Stimulated activated CD4-positive, alpha-beta T cell treated with anti-CD3 and anti-CD28 coated beads, TNF-alpha, amount 100 ng/mL, for 1 hour (primary cell): ENCODE measurements at places on chromosomes 16 and 17.

GRCh38 chr16:7849841-7850240, 517.2 kb downstream of the RBFOX1 start:
- DNase-seq, result no peak

DNA sequence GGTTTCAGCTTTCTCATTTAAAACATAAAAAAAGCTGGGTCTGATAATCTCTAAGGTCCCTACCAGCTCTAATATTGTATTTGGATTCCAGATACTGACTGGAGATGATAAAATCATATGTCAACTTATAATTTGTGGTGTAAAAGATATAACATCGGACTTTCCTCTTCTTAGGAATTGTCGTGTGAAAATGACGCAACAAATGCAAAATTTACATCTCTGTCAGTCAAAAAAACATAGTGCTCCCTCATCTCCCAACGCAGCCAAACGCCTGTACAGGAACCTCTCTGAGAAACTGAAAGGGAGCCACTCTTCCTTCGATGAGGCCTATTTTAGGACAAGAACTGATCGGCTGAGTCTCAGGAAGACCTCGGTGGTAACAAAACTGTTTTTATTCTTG, 197.3 kb downstream of the ANKFN1 start:
- DNase-seq, result no peak

GRCh38 chr16:60905811-60906210, 1130.4 kb downstream of the CDH8 start:
- no peak for DNase-seq

DNA sequence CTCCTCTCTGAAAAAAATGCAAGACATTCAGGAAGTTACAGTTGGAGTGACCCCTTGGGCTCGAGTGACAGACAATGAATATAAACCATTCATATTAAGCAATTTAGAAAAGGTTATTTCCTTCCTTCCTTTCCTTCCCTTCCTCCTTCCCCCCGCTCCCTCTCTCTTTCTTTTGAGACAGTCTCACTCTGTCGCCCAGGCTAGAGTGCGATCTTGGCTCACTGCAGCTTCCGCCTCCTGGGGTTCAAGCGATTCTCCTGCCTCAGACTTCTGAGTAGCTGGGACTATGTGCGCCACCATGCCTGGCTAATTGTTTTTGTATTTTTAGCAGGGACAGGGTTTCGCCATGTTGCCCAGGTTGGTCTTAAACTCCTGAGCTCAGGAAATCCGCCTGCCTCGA, 13.2 kb downstream of the PSMD12 start:
- no peak for DNase-seq

GRCh38 chr16:11978080-11978479, 1.5 kb downstream of the SNX29 start:
- no peak for DNase-seq

DNA sequence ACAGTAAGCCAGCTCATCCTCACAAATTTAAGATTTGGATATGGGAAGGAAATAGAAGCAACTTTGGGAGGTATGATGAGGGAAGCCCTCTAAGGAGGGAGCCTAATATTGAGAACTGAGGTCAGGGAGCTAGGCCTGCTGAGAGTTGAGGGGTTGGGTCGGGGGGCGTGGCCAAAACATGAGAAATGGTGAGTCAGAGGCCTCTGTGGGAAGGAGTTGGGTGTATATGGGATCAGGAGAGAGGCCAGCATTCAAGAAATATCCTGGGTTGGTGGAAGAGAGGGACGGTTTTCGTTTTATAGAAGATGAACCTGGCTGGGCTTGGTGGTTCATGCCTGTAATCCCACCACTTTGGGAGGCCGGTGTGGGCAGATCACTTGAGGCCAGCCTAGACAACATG, 48.4 kb downstream of the CLEC16A start:
- DNase-seq, result no peak

- DNase-seq, result no peak
These were observed 162.0 kb upstream of the RPH3AL start for GRCh38 chr17:514584-514983.

DNA sequence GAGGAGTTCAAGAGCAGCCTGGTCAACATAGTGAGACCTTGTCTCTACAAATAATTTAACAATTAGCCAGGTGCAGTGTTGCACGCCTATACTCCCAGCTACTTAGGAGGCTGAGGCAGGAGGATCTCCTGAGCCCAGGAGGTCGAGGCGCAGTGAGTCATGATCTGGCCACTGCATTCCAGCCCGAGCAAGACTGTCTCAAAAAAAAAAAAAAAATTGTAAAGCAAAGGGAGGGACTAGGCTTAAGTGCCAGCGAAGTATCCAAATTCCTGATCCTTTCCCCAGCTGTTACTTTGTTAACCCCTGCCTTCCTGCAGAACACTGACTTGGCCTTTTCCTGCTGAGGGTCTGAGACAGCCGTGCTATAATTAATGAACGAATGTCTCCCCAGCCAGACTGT, 2.7 kb downstream of the GDPD3 start:
- no peak for DNase-seq

DNA sequence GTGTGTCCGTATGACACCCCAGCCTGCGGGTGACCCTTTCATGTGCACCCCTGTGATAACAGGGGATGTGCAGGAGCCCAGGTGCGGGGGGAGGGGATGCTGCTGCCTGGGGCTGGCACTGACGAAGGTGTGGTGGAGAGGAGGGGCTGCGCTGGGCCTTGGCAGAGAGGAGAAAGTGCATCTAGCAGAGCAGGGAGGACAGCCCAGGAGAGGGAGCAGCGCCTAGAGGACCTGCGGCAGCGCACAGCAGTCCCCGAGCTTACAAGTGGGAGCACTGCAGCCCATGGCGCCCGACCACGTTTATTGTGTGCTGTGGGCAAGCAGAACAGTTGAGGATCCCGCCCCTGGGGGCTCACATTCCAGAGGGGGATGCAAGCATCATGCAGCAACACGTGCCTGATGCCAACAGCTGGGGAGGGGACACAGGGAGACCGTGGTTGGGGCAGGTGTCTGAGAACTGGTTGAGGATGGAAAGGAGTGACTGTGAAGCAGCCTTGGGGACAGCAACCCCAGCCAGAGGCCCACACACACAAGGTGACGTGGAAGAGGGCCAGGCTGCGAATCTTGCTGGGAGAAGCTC, 10.9 kb upstream of the SLC7A5 start:
- no peak for DNase-seq

- DNase-seq, result no peak
These were observed 27.7 kb downstream of the TNS4 start for GRCh38 chr17:40473573-40474365.

- DNase-seq, result no peak
These were observed 9.9 kb upstream of the SPPL2C start for GRCh38 chr17:45834471-45835396.

DNA sequence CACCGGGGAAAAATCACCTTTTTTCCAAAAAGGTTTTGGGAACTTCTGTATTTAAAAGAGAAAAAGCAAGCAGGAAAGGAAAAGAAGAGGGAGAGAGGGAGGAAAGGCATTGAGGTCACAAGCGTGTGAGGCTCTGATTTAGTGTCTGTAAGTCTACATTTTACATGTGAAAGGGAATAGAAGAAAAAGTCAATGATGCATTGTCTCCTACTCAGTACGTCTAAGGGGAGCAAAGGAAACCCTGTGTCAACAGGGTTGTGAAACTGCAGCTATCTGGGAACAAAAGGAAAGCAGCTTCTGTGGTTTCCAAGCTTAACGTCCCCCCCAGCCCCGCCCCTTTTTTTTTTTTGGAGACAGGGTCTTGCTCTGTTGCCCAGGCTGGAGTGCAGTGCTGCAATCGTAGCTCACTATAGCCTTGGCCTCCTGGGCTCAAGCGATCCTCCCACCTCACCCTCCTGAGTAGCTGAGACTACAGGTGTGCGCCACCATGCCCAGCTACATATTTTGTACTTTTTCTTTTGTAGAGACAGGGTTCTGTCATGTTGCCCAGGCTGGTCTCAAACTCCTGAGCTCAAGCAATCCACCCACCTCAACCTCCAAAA, 1.8 kb upstream of the CDC42EP4 start:
- DNase-seq, result no peak

DNA sequence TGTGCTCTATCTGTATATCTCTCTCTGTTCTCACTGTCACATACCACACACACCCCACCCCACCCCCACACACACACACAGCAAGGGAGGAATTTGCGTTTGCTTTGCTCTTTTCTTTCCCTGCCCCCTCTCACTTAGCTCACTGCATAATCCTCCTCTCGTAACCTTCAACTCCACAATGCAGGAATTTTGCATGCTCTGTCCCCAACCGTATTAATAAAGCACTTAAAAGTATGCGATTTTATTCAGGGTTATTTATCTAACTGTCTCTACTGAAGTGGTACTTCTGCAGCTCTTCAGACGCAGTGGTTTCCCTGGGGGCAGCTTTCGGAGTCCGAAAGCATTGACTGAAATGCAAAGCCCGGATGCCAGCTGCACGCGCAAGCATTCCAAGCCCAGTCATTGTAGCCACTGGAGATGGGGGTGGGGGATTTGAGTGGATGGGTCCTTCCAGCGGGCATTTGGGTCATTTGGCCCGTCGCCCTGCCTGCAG, 105.4 kb upstream of the RBFOX1 start:
- DNase-seq, result no peak

DNA sequence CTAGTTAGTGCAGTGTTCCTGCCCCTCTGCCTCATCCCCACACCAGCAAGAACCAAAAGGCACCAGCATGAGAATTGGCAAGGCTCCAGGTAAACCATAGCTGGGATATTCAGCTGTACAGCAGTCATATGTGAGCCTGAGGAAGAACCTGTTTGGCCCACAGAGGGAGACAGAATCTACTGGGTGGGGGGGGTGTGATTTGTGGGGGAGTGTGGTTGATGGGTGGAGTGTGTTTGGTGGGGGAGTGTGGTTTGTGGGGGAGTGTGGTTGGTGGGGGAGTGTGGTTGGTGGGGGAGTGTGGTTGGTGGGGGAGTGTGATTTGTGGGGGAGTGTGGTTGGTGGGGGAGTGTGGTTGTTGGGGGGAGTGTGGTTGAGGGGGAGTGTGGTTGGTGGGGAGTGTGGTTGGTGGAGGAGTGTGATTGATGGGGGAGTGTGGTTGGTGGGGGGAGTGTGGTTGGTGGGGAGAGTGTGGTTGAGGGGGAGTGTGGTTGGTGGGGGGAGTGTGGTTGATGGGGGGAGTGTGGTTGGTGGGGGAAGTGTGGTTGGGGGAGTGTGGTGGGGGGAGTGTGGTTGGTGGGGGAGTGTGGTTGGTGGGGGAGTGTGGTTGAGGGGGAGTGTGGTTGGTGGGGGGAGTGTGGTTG, 19.5 kb downstream of the MINK1 start:
- DNase-seq, result no peak

- no peak for DNase-seq
These were observed 2.3 kb upstream of the ITGAE start for GRCh38 chr17:3803308-3803640.

DNA sequence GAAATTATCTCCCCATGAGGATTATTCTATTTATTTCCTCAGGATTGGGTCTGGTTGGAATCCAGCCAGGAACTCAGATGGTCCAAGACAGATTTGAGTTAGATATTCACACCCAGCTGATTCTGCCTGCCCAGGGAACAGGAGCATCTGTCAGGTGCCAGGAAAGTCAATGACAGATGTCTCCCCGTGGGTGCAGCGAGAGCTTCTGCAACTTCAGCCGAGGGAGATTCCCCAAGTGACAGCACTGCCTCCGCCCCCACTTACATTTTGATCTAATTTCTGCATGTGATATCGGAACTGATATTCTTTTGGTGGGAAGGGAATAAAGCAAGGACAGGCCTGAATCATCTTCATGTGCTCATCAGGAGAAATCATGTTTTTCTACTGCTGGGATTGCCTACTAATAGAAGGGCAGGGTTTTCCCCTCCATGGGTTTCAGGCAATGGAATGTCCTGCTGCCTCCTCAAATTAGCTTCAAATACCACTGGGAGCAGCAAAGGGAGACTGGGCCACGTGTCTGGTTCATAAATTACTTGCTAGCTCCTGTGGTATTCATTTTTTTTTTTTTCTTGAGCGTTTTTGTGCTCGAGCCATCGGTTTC, 15.7 kb upstream of the DHX8 start:
- DNase-seq, result no peak

DNA sequence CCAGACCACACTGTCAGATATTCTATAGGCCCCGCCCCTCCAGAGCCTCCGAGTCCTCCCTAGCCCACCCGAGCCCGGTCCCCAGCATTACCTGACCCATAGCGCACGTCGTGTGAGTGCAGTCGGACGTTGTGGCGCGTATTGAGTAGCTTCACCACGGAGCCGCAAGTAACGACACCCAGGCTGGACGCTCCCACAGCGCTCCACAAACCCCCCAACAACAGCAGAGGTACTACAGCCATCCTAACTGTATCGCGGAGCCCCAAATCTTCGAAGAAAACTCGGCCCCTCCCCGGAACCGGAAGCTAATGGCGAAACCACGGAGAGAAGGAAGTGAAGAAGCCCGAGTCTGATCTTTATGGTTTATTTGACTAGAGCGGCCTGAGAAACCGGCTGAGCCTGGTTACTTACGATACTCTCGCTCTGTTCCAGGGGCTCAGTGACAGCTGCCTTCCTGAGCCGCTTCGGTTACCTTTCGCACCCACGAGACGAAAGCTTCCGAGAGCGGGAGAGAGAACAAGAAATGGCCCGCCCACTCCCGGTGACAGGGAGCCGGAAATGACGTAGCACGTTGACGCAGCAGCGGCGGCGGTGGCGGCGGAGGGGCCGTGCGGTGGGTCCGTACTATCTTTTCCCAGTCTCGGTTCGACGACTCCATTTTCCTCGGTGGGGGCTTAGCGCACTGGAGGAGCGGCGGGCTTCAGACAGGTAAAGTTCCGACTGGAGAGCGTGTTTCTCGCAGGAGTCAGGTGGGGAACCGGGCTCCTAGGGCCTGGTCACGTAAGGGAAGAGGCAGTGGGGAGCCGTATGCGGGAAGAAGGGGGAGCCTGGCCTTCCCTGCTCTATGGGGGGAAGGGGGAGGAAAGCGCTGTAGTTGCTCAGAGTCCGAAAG, at the start of the genes SDF2 and SUPT6H:
Gene SDF2, minus strand, starts transcription at position 272 of the 892 bp plus-strand sequence. Its CDS starts 30 bp downstream, at position 242.
Gene SUPT6H, plus strand, starts transcription at position 571 of the 892 bp plus-strand sequence. CDS start 11,197 bp downstream, outside the sequence.
- DNase-seq, result peak; percentile 66

- DNase-seq, result no peak
These were observed 3.8 kb downstream of the ADAMTS18 start for GRCh38 chr16:77430787-77431585.

DNA sequence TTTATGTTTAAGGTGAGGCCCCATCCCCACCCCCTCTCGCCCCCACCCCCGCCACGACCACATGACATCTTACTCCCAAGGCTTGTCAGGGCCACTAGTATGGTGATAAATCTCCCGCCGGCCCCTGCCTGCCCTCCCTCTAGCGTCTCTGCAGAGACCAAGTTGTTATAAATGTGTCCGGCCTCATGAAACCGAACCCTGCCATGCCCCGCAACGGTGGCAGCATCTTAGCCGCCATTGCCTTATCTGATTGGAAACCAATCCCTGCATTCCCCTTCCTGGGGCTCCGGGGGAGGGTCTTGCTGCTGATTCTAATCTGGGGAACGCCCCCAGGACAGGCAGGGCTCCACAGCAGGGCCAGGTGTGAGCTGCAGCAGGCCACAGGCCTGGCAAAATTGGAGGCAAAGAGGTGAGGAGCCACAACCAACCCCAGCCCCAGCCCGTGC, 352.4 kb downstream of the C16orf95 start:
- DNase-seq, result no peak

DNA sequence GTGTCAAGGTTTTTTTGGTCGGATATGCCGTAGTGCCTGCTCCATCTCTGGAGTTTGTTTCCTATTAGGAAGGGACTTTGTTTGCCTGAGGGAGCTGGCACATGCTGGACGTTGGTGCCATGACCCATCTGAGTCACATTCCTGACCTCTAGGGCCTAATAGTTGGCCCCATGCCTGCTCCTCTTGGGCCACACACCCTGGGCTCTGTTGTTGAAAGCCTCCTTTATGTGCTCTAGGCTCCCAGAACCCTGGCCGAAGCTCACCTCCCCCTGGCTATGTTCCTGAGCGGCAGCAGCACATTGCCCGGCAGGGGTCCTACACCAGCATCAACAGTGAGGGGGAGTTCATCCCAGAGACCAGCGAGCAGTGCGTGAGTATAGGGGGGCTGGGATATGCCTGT, 18.4 kb downstream of the LIMD2 start:
- no peak for DNase-seq
